ENCODE measurements at places on chromosomes 1 and 21.

DNA sequence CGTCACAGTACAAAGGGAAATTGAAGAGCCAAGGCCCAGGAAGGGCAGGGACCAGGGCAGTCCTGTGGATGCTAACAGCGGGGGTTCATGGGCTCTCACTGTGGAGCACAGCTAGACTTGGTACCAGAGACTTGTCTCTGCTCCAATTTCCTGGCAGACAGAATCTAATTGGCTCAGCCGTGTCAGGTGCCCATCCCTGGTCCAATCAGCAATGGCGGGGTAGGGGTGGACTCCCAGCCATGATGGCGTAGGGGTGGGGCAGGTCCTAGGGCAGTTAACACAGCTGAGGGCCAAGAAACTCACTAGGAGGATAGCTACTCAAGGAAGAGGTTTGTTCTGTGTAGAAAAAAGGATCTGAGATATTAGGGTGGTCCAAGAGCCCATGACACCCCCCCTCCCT, 39.9 kb upstream of the TENT5B start:
- DNase-seq, result no peak

- no peak for DNase-seq
Observed at GRCh38 chr1:204652497-204652896, 33.0 kb downstream of the LRRN2 start.

- DNase-seq, result no peak
Observed at GRCh38 chr1:224740685-224741052, 124.6 kb downstream of the CNIH3 start.

DNA sequence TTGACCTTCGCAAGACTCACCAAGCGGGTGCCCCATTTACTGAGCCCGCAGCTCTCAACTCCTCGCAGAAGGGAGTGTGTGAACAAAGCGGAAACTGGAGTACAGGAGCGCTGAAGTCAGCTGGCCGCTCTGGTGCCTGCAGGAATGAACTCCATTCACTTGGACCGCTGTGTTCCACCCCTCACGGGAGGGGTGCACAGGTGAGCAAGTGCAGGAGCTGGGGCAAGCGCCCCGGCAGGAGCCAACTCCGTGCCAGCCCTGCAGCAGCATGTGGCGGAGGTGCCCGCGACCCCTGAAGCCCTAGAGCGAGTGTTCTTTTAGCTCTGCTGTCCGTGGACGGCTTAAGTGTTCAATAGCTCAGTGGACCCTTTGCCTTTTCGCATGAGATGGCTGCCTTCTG, 471.6 kb upstream of the ADGRL4 start:
- no peak for DNase-seq

GRCh38 chr1:184471686-184472085, 84.9 kb downstream of the C1orf21 start:
- DNase-seq, result no peak

DNA sequence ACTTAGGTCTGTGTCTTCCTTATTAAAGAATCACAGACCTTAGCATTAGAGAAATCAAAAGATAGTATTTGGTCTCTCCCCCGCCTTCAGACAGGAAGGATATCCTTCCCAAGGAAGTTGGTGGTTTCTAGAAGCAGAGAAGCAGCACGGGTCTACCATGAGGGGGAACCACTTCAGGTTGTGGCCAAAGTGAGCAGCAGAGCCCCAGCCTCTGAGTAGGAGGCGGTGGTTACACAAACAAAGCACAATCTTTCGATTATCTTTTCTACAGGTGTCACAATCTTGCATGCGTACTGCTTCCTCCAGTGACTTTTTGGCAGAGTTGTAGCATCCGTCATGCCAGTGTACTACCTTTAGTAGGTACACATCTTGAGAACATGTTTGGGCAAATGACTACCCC, 8.8 kb downstream of the PGLYRP4 start:
- no peak for DNase-seq

GRCh38 chr1:12640237-12640957, 3.5 kb upstream of the AADACL4 start:
- no peak for DNase-seq

DNA sequence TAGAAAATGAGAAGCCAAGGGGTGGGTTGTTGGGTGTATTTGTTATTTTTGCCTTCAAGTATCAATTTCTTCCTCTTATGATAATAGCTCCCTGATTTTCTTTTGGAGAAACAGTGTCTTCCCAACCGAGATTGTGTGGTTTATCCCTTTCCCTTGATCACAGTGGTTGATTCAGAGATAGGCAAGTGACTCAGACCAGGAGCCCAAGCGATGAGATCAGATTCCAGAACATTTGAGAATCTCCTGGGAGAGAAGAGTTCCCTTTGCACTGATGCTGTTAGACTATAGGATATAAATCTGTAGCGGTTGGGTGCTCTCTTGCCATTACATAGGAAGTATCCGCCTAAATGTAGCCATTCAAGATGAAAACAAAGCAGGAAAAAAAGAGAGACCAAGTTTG, 90.1 kb upstream of the WDR26 start:
- DNase-seq, result no peak
